HCEC 1CT (cell line): ENCODE measurements at places on chromosomes 1 and 21.

DNA sequence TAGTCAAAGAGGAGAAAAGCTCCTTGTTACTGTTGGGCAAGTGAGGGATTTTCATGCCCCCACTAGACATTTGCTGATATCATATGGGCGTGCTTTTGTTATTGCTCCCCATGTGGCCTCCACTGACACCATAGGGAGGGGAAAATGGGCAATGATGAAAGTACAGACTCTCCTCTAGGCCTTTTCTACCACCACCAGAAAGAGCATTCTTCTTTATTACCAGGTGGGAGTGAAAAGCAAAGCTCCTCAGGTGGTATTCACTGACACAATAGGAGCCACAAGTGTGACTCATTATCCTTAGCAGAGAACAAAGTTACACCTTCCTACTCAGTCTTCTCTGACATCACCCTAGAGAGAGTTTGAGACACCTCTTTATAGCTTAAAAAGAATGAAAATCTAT is 667.1 kb downstream of the LTN1 start:
- no peak for DNase-seq

DNA sequence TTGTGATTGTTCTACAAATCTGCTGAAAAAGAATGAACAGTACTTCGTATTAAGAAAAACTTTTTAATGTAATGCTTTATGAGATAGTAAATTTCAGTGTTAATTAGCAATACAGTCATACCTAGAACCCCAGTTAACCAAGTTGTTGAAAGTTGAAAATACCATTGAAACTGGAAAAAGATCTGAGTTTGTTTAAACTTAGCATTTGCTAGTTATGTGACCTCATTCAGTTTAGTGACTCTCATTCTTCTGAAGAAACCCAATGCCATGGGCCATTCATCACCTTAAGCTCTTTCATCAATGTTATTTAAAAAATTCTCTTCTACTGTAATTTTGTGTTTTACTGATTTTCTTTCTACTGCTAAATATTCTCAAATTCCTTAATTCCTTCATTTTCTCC is 20.2 kb downstream of the RCOR3 start:
- no peak for DNase-seq

DNA sequence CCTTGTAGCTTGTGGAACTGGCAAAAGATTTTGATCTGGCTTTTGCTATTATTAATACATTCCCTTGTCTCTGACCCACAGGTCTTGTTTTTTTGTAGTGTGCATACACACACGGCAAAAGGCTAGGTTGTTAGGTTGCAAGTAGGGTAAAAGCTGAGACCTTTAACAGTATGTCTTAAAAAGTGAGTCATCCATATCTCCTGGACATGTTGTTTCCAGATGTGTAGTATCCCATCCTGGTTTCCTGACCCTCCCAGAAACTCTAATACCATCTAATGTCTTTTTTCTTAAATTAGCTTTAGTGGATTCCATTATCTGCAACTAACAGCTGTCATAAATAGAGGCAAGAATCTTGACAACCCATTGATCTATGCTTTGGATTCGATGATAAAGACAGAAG is 14.7 kb downstream of the OVGP1 start:
- DNase-seq: peak; percentile 48

- DNase-seq: peak; percentile 71
These were observed 8.0 kb upstream of the MACF1 start for GRCh38 chr1:39196244-39197215.

- no peak for DNase-seq
These were observed 301.7 kb downstream of the GRIK1 start for GRCh38 chr21:29638138-29638537.

DNA sequence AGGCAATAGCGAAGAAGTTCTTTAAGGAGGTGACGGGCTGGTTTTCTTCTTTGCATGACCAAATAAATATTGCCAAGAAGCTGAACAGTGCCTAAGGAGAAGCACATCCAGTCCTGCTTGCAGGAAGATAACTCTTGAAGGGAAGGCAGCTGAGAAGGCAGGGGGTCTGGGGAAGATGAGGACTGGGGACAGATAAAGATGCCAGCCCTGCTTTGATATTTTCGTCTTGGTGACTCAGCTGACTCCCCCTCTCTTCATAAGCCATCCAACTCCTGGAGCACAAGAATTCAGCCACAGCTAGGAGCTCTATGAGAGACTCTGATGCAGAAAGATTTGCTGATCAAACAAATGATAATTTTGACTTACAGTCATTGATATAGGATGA is 3.4 kb downstream of the CFAP45 start:
- DNase-seq: no peak

- no peak for DNase-seq
These were observed 196.5 kb downstream of the TPR start for GRCh38 chr1:186178426-186179043.

GRCh38 chr1:43590388-43590925 is 59.5 kb upstream of the KDM4A start:
- no peak for DNase-seq

DNA sequence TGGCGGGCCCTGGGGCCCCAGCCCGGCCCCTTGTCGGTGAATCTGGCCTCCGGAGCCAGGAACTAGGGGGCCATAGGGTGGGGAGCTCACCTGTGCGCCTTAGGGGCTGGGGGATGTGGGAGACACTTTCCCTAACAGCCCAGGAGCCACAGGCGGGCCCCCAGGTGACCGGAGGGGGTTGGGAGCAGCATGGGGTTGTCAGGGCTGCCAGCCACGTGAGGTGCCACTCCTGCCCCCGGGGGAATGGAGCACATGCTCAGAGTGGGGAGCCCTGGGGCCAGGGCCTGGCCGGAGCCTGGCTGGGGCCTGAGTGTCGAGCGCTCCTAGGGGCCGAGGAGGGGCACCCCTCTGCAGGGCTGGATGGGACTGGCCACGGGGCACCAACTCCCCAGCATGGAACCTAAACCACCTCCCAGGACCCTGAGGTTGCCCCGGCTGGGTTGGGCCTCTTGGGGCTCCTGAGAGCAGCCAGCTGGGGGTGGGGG is 19.9 kb downstream of the PRXL2B start:
- no peak for DNase-seq

DNA sequence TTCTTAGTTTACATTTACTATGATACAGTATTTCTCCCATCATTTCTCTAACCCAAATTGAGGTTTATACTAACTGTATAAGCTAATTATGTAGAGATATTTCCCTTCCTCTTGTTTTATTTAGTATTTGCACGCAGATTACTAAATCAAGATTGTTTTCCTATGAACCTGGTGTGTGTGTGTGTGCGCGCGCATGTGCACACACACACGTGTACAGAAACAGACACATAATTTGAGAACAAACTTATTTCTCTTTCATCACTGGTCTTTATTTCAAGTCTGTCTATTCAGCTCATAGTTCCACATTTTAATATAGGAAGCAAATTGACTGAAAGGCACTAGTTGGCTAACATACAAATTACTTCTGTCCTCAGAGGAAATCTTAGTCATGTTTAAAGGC is 19.7 kb upstream of the COL24A1 start:
- no peak for DNase-seq

DNA sequence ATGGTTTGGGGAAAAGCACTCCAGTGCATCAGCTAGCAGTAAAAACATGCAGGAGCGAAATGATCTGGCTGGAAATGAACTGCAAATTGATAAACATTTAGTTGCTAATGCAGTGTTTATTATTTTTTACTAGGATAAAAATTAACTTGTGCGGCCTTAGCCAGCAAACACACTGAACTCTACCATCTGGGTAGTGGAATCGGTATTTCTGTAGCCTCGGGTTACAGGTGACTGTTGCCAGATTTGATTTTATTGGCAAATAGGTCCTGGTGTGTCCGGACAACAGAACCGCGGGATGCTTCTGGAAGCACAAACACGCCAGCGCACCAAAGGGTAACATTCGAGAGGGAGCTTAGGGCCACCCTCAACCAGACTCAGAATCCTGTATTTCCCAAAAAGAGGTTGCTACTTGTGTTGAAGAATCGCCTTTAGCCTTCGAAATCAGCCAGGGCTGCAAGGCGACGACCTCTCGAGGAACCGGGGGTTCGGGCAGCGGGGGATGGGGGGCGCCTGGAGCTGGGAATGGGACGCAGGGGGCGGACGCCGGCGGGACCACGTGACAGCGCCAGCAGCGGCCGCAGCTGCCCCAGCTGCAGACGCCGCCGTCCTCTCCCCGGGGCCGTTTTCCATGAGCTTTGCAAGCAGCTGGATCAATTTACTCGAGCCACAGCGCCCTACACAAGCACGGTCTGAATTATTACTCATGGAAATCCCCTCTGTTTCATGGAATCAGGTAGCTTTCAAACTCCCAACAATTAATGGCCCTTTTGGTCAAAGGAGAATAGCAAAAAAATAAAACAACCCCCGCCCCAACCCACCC is 158.8 kb downstream of the TOMM20 start:
- peak; percentile 82 for DNase-seq

- no peak for DNase-seq
These were observed 630 bp downstream of the MTF2 start for GRCh38 chr1:93079685-93080141.
